Chondrocyte (in vitro differentiated cells): ENCODE measurements at places on chromosomes 3 and 15. TPM values are rescaled to one million over a fixed set of nuclear protein-coding genes. Genes with fewer than 3 reads are reported as not detected.

OR4F15 gene
- total RNA-seq, result not detected in 3 replicates

CLDN16 gene
- 0.20 TPM in 1 of 3 replicates, not detected in the others for total RNA-seq

NR2F2 gene
- 151 to 169 TPM (median 167 TPM) in 3 replicates for total RNA-seq

CNTN6 gene
- total RNA-seq, result 2.1 to 8.3 TPM (median 2.2 TPM) in 3 replicates

OR5H6 gene
- not detected in 3 replicates for total RNA-seq

PIF1 gene
- total RNA-seq, result 1.8 to 6.1 TPM (median 5.9 TPM) in 3 replicates

EFCC1 gene
- 0.13 TPM in 1 of 3 replicates, not detected in the others for total RNA-seq

XCR1 gene
- not detected in 3 replicates for total RNA-seq

ACTRT3 gene
- total RNA-seq, result 3.6 to 5.7 TPM (median 4.6 TPM) in 3 replicates

GOLGA8N gene
- total RNA-seq, result 6.8 to 17.8 TPM (median 7.8 TPM) in 3 replicates

CHRFAM7A gene
- total RNA-seq, result 1.2 to 5.3 TPM (median 4.4 TPM) in 3 replicates

PLSCR4 gene
- total RNA-seq, result 17.5 to 29.9 TPM (median 18.9 TPM) in 3 replicates

CLRN1 gene
- not detected in 3 replicates for total RNA-seq

GXYLT2 gene
- total RNA-seq, result 93.0 to 140 TPM (median 99.3 TPM) in 3 replicates

HESX1 gene
- total RNA-seq, result 0.77 to 1.7 TPM (median 1.2 TPM) in 3 replicates

SLC9C1 gene
- 0.07 TPM in 1 of 3 replicates, not detected in the others for total RNA-seq

ZKSCAN7 gene
- total RNA-seq, result 6.8 to 9.2 TPM (median 7.0 TPM) in 3 replicates
